ENCODE measurements at places on chromosomes 4 and X.

- no peak for DNase-seq
Measured at GRCh38 chr4:183377491-183377890, 55.3 kb upstream of the CLDN24 start.

GRCh38 chr4:121272526-121272925 lies 108.3 kb downstream of the QRFPR start:
- no peak for DNase-seq

DNA sequence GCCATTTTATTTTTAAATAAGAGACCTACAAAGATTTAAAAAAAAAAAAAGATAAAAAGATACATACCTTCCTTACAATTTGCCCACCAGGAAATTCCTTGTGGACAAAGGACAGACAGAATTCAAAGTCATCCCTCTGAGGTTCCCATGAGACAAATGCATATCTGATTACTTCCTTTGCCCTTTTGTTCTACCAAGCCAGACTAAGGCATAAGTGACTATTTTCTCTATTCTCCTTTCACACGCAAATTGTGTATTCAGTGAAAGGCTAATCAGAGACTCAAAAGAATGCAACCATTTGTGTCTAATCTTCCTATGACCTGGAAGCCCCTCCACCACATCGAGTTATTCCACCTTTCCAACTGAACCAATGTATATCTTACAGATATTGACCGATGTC lies 691.7 kb downstream of the FAM133A start:
- no peak for DNase-seq

DNA sequence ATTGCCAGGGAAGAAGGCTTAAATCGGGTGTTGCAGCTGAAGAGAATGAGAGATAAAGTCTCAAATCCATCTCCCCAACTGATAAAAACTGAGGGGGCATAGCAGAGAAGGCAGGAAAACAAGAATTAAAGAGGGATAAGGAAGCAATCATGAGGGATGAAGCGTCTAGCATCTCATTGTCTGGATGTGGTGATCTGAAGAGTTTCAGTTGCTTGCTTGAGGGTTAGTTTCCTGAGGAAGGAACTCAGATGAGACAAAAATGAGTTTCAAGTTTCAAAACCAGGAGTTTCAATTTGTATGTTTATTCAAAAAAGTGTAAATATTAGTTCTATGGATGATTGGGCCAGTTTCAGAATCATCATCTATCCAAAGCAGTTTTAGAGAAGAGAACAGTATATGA lies 496.9 kb downstream of the RAB28 start:
- DNase-seq, result no peak

GRCh38 chrX:11725631-11726442 lies 32.2 kb upstream of the MSL3 start:
- no peak for DNase-seq

DNA sequence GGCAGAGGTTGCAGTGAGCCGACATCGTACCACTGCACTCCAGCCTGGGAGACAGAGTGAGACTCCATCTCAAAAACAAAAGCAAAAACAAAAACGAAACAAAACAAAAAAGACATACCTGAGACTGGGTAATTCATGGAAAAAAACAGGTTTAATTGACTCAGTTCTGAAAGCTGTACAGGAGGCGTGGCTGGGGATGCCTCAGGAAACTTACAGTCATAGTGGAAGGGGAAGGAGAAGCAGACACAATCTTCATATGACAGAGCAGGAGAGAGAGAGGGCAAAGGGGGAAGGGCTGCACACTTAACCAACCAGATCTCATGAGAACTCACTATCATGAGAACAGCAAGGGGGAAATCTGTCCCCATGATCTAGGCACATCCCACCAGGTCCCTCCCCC lies 229.5 kb downstream of the STK32B start:
- no peak for DNase-seq
